Vagina (tissue), 2 donors: ENCODE measurements at places on chromosomes 6 and 20.

DNA sequence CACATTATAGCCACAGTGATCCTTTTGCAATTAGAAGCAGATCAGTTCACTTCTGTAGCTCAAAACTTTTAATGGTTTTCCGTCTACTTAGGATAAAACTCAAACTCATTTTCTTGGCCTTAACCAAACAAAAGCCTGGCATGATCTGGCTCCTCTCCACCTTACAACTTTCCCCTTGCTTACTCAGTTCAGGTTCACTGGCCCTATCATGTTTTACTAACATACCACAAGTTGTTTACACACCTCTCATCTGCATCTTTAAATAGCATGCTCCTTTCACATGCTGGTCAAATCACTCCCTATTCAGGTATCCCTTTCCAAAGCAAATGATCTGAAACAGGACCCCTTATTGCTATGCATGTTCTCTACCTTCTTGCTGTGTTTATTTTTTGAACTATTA, 191.4 kb upstream of the FAM83B start:
- DNase-seq, result no peak

GRCh38 chr6:107977283-107977682, 19.3 kb upstream of the SEC63 start:
- DNase-seq, result no peak

DNA sequence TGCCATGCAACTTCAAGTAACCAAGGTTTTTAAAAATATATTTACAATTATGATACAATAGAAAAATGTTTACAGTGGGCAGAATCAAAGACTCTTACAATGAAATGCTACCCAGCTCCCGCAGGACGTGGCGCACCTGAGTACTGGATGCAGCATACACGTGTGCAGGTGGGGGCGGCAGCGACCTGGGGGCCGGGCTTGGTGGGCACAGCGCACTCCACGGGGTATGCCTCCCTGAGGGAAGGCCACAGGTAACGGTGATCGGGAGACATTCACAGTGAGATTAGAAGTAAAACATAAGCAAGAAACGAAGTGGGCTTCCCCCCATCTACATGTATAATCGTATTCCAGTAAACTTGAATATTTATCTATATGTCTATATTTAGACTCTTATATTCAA, 54.2 kb downstream of the WDR27 start:
- no peak for DNase-seq

DNA sequence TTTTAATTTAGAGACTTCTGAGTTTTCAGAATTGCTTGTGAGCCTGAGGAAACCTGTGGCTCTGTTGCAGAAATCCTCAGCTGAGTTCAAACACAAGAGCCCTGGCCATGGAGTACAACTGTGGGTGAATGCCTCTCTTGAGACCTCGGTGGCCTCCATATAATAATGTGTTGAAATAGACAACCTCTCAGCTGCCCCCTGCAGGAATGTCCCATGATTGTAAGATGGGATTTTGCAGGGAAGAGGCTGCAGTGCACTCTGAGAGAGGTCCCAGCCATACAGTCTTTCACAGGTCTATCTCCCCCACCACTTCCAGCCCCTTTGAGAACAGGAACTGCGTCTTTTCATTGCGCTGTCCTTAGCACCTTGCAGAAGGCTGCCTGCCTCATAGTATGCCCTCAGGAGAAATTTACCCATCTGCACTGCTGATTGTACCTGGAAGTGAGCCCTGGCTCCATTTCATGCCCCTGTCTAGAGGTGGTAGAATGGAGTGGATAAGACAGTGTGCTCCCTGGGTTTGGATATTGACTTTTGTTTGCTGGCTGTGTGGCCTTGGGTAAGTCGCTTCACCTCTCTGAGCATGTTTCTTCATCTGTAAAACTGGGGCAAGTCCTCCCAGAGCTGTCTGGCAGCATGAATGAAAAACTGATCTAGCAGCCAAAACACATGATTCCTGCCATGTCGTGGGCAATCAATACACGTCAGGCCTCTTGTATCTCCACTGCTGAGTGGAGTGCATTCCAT, 16.8 kb upstream of the CDH22 start:
- DNase-seq, result no peak

- no peak for DNase-seq
Measured at GRCh38 chr20:61169874-61170273, 82.2 kb upstream of the CDH4 start.

GRCh38 chr6:46380152-46380807, 111.0 kb downstream of the RCAN2 start:
- no peak for DNase-seq

DNA sequence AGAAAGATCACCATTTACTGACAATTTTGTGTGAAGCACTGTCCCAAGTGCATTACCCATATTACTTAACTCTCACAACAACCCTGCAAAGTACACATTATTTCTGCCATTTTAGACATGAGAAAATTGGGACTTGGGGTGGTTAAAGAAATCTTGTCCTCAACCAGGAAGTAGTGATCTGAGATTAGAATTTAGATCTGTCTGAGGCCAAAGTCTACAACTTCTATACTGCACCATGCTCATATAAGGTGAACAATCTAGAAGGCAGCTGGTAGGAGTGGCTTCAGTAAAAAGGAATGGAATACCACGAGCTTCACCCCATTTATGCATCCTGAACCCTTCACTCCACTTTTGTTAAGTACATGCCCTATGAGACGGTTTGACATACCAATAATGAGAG, 87.6 kb downstream of the QRSL1 start:
- DNase-seq, result no peak

GRCh38 chr6:33886673-33887144, 82.9 kb upstream of the MLN start:
- no peak for DNase-seq

GRCh38 chr6:148776321-148777308, 29.8 kb downstream of the UST start:
- DNase-seq, result no peak

GRCh38 chr6:70398783-70399728, 14.3 kb upstream of the FAM135A start:
- no peak for DNase-seq

GRCh38 chr6:100167585-100167984, 173.6 kb upstream of the MCHR2 start:
- DNase-seq, result no peak

DNA sequence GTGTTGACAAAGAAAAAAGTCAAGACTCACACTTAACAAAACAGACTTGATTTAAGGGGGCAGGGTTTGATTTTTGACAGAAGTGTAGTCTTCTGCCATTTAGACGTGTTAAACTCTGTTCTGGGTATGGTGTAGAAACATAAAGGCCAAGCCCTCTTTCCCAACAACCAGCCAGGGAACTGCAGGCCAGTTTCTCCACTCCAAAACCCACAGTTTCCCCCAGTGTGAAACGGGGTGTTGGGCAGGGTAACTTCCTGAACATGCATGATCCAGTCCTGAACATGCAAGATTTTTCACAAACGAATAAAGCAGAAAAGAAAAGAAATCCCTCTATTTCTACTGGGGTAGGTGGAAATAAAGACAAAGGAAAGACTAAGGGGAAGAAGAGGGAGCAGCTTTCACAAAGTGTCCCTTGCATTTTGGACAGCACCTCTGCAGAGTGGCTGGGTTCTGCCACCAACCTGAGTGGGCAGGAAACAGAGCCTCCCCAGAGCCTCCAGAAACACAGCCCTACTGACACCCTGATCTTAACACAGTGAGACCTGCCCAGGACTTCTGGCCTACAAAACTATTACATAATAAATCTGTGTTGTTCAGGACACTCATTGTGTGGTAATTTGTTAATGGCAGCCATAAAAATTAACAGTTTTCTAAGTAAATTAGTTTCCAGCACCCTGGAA, 7.5 kb downstream of the APMAP start:
- peak; percentile 58 for DNase-seq

GRCh38 chr20:63119121-63119962, 96.6 kb downstream of the YTHDF1 start:
- no peak for DNase-seq

DNA sequence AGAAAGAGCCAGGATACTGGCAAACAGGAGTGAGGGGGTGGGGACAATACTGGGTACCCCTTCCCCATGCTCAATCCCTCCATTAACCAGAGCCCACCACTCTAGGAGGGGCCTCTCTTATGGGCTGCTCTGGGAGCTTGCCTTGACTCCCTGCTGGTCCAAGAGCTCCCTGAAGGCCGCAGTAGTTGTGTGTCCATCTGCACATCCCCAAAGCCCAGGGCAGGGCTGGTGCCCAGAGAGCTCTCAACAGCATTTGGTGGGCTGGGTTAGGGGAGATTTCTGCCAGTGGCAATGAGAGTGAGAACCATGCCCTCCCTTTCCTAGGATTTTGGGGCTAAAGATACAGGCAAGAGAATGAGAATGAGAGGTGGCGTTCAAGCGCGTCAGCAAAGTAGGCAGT, 230.6 kb upstream of the PMEPA1 start:
- no peak for DNase-seq

DNA sequence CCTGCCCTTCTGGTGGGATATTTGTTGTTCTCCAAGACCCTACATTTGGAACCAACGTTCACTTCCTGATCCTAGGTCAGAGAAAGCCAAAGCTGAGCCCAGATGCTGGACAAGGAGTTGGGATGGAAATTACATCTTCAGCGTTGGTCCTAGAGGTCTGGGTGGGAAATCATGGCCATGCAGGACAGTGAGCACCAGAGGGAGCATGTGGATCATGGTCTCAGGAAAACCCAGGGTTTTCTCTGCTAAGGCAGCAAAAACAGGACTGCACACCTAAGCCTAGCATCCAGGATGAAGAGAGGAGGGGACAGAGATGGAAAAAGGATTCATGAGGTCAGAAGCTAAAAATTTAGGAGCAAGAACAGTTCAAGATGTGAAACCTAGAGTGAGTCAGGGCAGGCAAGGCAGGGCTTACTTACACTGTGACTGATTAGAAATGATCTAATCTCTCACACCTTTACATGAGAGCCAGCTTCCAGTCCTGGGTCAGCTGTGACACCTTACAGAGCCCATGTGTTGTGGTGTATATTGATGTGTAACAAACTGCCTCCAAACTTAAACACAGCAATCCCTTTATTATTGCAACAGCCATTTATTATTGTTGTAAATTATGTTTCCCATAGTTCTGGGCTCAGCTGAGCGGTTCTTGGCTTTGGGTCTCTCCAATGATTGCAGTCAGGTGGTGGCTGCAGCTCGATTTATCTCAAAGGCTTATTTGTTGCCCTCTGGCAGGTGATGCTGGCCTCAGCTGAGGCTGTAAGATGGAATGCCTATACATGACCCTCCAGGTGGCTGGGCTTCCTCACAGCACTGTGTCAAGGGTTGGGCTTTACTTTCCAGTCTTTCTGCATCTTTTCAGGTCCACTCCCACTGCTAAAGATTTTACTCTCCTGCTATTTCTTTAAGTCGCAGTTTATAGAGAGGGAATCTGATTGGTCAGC, 6.5 kb downstream of the C20orf202 start:
- no peak for DNase-seq

DNA sequence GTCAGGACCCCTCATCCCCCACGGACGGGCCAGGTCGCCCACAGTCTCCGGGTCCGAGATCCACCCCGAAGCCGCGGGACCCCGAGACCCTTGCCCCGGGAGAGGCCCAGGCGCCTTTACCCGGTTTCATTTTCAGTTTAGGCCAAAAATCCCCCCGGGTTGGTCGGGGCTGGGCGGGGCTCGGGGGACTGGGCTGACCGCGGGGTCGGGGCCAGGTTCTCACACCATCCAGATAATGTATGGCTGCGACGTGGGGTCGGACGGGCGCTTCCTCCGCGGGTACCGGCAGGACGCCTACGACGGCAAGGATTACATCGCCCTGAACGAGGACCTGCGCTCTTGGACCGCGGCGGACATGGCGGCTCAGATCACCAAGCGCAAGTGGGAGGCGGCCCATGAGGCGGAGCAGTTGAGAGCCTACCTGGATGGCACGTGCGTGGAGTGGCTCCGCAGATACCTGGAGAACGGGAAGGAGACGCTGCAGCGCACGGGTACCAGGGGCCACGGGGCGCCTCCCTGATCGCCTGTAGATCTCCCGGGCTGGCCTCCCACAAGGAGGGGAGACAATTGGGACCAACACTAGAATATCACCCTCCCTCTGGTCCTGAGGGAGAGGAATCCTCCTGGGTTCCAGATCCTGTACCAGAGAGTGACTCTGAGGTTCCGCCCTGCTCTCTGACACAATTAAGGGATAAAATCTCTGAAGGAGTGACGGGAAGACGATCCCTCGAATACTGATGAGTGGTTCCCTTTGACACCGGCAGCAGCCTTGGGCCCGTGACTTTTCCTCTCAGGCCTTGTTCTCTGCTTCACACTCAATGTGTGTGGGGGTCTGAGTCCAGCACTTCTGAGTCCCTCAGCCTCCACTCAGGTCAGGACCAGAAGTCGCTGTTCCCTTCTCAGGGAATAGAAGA, 978 bp downstream of the HLA-A start:
- no peak for DNase-seq

- no peak for DNase-seq
Measured at GRCh38 chr6:43475516-43475915, 1.9 kb upstream of the TJAP1 start.

DNA sequence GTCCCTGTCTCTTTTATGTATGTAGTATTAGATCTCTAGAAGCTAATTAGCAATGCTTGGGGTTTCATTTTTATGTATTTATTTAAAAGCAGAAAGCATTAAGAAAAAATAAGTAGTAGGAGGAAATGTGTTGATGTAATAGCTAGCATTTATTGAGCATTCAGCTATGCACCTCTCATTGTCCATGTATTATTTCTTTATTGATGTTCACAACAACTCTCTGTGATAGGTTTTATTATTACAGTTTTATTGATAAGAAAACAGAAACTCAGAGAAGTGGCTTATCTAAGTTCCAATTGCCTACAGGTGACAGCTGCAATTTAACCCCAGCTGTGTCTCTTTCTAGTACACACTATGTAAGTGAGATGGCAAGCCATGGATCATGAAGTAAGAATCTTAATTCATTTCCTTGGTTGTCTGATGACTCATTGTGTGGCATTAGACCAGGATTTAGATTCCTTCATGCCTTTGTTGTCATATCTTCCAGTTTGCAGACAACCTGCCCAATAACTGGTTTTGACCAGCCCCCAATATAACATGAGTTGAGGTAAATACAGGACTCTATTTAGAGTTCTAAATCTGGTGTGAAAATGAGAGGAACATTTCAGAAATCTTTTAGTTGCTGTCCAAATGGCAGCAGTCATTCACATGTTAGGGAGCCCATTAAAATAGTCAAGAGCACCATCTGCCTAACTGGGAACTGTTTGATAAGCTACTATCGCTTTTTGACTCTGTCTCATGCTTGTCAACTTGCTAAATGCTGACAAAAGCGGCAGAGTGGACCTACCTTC, 170.8 kb upstream of the PHACTR1 start:
- no peak for DNase-seq

DNA sequence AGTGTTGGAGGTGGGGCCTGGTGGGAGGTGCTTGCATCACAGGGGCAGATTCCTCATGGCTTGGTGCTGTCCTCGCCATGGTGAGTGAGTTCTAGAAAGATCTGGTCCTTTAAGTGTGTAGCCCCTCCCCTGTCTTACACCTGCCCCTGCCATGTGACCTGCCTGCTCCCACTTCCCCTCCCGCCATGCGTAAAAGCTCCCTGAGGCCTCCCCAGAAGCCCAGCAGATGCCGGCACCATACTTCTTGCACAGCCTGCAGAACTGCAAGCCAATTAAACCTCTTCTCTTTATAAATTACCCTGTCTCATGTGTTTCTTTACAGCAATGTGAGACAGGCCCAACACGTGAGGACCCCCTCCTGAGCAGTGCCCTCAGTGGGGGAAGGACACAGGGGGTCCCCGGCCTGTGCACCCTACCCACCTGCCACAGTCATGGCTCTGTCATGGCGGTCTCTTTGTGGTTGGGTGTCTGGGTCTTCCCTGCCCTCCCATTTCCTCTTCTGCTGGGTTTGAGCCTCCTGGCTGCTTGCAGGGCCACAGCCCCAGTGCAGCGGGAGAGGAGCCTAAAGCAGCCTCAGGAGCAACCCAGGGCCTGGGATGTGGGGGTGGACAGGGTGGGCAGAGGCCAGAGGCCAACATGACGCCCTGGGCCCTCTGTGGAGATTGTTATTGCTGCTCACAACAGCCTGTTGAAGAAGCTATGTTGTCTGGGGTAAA, 87.2 kb upstream of the QKI start:
- no peak for DNase-seq
